H7 (cell line): ENCODE measurements at places on chromosomes 1 and 21.

- DNase-seq: peak; percentile 92
These were observed 1.1 kb downstream of the BCAR3 start for GRCh38 chr1:93680420-93681100.

GRCh38 chr21:27528697-27529096 lies 561.8 kb upstream of the ADAMTS5 start:
- DNase-seq: no peak

- no peak for DNase-seq
These were observed 7.8 kb upstream of the H3-3A start for GRCh38 chr1:226054519-226055327.

- no peak for DNase-seq
These were observed 22.7 kb upstream of the EDN2 start for GRCh38 chr1:41507110-41507720.

- DNase-seq: no peak
These were observed 6.9 kb downstream of the PLA2G2D start for GRCh38 chr1:20112279-20113000.

DNA sequence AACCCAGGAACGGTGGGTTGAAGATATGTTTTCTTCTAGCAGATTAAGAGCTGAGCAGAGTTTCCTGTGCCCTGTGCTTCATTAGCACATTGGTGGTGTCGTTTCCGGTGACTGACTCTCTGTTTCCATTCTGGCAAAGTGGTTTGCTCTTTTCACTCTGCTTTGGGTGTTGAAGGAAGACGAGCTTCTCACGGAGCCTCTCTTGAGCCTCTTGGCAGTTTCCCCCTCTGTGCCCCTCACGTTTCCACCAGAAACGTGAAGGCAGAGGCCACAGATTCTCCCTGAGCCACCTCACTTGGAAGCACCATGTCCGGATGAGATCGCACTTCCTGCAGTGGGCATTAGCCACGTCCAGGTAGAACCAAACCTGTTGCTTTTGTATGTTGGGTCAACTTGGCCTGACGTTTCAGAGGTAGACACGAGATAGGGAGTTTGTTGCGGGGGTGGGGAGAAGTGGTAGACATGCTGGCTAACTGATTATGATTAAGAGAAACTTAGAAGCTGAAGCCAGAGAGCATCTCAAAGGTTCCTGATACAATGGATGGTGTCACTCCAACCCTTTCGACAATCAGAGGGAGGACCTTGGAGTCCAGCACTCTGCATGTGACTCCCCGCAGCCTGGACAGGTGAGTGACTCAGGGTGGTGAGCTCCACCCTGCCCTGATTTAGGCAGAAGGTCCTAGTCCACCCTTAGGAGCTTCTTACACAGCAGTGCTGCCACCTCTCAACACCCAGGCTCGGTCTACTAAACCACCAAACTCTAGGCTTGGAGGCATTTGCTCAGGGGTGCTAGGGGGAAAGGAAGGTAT lies at the start of gene LAX1:
Gene LAX1 (plus strand): TSS at position 155 of the 809 bp plus-strand sequence. CDS start 383 bp downstream, at position 538.
- DNase-seq: no peak

DNA sequence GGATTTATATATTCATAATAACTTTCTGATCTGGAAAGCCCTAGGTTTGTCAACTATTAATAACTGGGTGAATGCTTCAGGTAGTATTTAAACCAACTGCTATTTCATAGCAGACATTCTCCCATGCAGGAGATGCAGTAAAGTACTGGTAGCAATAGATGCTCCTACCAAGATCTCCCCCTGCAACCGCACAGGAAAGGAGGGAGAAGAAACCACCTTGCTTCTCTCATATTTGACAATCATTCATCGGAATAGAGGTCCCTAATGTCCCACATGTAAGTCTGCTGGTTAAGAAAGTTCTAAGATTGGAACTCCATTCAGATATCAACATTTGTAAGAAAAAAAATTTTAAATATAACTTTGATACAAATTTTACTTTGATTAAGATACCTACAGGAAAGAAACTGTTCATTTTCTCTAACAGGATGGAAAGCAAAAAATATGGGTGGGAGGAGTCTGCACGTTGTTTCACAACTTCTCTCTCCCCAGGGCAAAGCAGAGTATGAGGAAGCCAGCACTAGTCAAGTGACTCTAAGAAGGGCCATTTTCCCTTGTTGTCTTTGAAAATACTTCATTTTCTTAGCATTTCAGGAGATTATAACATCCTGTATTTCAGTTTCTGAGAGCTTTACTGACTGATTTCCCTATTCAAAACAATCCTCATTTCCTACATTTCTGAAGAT lies at the start of gene PYHIN1:
Gene PYHIN1 (plus strand): TSS at position 498 of the 683 bp plus-strand sequence. CDS start 5,359 bp downstream, outside the sequence.
- no peak for DNase-seq

DNA sequence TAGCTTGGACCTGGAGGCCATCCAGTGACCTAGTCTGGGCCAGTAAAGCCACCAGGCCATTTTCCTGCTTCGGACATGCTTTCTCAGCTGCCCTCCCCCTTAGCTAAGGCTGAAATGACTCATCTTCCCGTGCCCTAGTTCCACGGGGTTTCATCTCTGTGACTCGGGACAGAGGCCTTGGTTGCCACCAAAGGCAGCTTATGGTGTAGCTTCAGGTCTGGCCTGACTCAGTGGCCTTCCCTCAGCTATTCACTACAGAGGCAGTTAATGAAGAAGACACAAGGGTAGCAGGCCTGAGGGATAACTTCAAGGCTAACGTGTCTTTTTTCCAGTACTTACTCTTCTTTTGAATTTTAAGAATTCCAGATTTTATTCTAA lies 82.4 kb downstream of the PBX1 start:
- DNase-seq: no peak

DNA sequence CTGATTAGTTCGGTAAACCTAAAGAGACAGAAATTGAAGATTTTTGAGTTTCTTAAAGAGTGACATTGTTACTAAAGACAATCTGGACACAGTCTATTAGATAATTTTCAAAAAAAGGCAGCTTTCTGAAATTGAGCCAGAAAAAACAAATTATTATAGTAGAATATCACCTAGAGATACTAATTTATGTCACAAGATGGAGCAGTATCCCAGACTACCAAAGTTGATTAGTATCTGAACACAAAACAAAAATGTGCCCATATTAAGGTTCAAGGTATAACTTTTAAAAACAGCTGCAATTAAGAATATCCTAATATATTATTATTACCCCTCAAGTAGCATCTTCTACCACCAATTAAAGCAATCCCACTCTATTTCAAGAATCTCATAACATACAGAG lies 40.5 kb upstream of the SYT2 start:
- no peak for DNase-seq

- DNase-seq: no peak
These were observed 56.5 kb downstream of the FNBP1L start for GRCh38 chr1:93504247-93505033.

DNA sequence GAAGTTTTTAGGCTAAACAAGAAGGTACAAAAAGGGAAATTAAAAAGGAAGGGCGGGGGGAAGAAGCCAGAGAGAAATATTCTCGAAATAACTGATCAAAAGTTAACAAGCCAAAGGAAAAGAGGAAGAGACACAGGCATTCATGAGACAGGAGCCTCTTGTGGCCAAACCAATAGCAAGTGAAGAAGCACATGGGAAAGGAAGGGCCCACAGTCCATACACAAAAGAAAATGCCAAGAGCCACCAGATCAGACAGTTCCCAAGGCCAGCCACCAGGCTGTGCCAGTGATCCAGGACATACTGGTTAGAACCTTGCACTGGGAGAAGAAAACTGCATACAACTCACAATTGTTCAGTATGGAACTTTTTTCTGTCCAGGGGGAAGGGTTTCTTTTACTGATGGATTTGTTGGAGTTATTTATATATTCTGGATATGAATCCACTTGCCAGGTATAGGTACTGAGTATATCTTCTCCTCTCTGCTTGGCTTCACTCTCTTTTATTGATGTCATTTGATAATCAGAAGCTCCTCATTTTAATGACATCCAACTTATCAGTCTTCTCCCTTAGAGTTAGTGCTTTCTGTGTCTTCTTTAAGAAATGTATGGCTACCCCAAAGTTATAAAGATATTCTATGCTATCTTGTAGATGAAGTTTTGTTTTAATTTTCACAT lies 76.8 kb downstream of the CD46 start:
- DNase-seq: peak; percentile 86

- DNase-seq: peak; percentile 79
These were observed 36.3 kb downstream of the DMAP1 start for GRCh38 chr1:44249543-44249942.

DNA sequence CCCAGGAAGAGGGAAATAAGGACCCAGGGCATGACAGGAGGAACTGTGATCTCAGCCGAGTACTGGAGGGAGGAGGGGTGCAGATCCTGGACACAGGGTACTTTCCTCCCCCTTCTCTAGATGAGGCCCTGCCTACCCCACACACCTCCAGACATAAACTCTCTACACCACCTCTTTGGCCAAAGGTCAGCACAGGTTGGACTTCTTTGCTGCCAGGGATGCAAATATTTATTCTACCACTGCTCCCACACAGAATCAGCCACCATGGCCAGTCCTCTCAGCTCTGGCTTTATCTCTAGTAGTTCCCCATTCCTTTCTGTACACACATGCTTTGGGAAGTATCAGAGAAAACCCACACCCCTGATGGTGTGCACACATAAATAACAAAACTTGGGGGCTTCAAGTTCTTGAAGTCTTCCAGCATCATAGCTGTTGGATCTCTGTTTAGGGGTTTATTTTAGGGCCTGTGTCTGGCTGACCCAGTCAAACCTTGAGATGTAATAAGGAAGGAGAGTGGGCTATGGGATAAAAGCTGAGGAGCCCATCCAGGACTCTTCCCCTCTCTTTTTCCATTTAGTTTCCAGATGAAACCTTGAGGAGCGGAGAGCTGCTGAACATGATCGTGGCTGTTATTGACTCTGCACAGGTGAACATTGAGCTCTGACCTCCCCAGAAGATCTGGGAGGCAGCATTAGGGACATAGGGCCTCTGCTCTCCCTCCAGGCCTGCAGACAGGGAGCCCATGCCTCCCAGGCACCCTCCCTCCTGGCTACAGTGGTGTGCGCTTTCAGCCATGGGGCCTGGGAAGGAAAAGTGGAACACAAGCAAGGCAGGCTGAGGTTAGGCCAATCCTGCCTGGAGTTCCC lies 6.7 kb upstream of the SLC27A3 start:
- DNase-seq: no peak

GRCh38 chr1:204445860-204446412 lies 34.3 kb upstream of the PPP1R15B start:
- DNase-seq: peak; percentile 89

- no peak for DNase-seq
These were observed 40.8 kb downstream of the ITSN1 start for GRCh38 chr21:33682992-33683627.

DNA sequence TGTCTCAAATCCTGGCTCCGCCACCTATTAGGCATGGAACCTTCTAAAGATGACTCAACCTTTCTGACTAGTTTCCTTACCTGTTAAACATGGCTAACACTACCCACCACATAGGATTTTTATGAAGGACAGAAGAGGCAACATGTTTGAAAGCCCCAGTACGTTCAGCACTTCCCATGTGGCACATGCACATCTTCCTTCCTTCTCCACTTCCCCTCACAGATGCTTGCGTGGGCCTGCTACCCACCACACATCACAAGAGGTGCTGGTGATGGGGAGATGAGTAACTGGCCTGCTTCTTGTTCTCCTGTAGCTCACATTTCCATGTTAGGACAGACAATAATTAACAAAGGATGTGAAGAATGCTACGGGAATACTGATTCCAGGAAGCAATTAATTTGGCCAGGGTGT lies 7.1 kb downstream of the ZBTB21 start:
- DNase-seq: no peak

DNA sequence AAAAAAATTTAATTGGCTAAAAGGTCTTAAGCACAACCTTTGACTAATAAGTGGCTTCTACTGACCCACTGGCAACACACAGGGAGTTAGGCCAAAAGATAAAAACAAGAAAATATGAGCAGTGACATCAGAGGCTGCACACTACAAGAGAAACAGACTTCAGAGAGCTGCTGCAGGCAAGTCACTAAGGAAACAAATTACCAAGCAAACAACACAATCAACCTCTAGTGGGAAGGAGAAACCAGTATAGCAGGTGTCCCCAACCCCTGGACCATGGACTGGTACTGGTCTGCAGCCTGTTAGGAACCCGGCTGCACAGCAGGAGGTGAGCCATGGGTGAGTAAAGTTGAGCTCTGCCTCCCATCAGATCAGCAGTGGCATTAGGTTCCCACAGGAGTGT lies 20.8 kb upstream of the ENSA start:
- no peak for DNase-seq

- DNase-seq: no peak
These were observed 34.7 kb upstream of the GPR25 start for GRCh38 chr1:200837931-200838571.

GRCh38 chr1:77847621-77848080 lies 40.8 kb upstream of the NEXN start:
- no peak for DNase-seq

DNA sequence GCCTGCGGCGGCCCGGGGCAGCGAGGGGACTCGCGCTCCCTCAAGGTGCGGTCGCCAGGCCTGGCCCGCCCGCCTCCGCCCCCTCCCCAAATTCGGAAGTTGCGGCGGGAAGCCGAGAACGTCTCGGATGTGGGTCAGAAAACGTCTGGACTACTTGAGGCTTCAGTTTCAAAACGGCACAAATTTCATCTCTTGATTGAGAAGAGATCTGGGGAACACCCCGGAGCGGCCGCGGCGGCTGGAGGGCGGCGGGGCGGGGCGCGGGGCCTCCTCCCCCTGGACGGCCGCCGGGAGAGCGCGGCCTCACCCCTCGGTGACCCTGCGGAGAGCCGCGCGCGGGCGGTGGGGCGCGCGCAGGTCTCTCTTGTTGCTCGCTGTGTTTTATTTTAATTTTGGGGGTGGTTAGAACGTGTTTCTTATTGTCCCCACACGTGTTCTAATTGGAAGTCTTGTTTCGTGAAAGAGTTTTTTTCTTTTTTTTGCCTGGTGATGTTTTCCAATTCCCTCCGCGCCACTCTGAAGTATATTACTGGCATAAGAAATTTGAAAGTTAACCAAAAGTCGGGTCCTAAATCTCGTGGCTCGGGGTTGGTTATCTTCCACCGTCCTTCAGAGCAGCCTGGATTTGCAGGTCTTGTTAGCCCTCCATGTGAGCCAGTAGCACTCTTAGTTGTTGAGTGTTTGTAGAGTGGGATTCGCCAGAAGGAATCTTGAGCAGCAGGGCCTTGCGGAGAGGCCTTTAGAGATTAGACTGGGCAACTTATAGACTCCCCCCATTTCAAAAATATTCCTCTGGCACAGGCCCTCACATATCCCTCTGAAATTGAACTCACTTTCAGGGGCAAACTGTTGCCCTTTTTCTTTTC lies 749 bp downstream of the PCBP3 start:
- peak; percentile 76 for DNase-seq

- DNase-seq: no peak
These were observed 294.4 kb downstream of the CAMTA1 start for GRCh38 chr1:7079637-7080036.

DNA sequence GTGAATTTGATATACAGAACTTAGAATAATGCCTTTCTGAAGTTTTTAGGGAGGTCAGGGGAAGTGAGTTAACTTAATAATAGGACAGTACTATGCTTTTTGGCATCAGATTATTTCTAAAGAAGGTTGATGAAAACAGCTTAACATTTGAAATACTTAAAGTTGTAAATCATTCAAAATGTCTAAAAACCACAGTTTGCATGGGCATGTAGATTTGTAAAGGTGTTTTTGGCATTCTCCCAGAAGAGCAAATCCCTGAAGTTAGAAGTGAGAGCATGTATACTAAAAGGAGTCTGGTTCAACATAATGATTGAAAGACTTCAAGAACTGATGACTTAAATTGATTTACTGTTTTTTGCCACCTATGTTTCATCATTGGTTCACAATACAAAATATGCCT lies 6.7 kb downstream of the DR1 start:
- no peak for DNase-seq

GRCh38 chr1:2645776-2646175 lies 13.0 kb upstream of the MMEL1 start:
- DNase-seq: no peak

GRCh38 chr1:59146651-59147358 lies 150.1 kb upstream of the FGGY start:
- peak; percentile 87 for DNase-seq

- peak; percentile 75 for DNase-seq
These were observed 1.6 kb downstream of the ST6GALNAC5 start for GRCh38 chr1:76868916-76869315.
